ENCODE measurements at places on chromosomes 7 and 10.

DNA sequence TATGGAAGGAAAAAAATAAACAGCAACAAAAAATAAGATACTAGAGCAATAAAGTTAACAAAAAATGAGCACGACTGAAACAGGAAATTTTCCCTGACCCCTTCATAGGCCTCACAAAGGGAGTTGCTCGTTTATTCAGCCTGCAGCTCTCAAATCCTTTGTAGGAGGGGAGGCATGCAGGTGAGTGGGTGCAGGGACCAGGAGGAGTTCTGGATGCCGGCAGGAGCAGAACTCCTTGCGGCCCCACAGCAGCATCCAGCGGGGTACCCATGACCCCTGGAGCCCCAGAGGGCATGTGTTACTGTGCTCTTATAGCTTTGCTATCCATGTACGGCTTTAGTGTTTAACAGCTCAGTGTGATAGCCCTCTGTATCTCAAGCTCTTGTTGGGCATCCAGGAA lies 5.8 kb downstream of the TAS2R39 start:
- no peak for DNase-seq

DNA sequence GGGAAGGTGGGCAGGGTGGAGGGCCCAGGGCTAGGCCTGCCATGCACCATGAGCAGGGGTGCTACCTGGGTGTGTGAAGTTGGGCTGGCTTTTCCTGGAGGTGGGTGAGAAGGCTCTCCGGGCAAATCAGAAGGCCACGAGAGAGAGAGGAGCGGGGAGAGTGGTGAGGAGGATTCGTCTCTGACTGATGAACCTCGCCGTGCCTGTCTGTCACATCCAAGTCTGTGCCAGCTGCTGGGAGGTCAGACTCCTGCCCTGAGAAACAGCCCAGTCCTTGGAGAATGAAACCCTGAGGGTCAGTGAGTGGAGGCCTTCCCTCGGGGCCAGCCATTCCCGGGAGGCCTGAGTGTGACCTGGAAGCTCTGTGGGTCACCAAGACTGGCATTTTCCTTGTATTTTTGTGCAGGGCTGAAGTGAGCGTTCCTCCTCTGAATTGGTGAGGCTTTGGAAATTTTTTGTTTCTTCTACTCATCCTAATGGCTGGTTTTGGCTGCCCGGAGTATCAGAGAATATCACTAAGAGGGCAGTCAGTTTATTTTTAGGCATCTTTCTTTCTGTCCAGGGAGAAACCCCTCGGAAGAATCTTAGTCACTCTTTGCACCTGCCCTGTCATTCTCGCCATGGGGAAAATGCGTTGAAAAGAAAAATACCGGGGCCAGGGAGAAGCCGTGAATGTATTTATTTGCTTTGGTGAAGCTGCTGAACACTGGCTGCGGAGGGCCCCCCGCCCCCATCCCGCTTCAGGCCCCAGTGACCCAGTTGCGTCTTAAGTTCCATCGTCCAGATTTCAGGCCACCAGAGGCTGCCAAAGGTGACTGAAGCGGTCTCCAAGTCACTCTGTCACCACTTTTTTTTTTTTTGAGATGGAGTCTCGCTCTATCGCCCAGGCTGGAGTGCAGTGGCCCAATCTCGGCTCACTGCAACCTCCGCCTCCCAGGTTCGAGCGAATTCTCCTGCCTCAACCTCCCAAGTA lies 6.5 kb upstream of the AP5Z1 start:
- DNase-seq = no peak

DNA sequence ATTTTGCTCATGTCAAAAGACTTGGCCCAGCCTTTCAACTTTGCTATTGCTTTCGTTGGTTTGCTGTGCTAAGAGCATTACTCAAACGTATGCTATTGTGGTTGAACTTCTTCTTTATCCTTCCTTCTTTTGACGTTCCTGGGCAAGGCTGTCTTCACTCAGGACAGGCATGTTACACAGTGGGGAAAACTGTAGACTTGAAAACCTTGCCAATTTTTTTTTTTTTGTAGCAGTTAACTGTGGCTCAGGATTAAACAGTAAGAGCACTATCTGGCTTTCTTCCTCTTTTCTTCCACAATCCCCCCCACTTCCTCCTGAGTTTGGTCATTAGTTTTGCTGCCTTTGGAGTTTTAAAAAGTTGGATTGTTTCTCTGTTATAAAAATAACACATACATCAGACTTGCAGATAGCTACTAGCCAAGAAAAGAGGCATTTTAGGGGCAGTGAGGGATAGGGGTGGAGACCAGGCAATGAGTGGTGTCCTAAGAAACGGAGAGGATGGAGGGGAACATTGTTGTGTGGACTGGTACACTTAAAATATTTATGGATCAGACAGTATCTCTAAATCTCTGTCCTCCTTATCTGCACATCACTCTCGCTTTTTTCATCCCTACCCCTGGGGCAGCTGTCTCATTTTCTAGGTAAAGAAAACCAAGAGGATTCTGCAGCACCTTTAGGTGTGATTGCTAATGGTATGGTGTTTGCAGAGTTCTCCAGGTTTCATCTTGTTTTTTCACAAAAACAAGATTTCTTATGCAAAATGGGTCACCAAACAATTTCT lies 181.7 kb downstream of the LRMDA start:
- DNase-seq = peak; percentile 36

DNA sequence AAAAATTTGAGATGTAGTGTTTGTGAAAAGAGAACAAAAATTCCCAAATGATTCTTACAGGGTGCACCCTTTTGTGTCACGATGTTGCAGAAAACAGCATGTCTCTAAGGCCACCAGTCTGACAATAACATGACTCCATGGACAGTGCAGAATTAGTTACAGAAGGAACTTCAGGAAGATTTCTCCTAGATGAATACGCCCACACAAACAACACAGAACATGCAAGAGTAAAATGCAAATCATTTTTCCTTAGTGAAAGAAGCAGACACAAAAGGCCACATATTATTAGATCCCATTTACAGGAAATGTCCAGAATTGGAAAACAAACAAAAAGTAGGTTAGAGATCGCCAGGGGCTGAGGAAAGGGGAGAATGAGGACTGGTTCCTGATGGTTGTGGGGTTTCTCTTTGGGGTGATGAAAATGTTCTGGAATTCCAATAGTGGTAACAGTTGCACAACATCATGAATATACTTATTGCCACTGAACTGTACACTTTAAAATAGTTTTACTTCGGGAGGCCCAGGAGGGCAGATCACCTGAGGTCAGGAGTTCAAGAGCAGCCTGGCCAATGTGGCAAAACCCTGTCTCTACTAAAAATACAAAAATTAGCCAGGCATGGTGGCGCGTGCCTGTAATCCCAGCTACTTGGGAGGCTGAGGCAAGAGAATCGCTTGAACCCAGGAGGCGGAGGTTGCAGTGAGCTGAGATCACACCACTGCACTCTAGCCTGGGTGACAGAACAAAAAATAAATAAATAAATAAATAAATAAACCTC lies 10.2 kb downstream of the ZC3HAV1 start:
- DNase-seq = peak; percentile 68

GRCh38 chr7:2032876-2033407 lies 199.8 kb downstream of the MAD1L1 start:
- DNase-seq = no peak

DNA sequence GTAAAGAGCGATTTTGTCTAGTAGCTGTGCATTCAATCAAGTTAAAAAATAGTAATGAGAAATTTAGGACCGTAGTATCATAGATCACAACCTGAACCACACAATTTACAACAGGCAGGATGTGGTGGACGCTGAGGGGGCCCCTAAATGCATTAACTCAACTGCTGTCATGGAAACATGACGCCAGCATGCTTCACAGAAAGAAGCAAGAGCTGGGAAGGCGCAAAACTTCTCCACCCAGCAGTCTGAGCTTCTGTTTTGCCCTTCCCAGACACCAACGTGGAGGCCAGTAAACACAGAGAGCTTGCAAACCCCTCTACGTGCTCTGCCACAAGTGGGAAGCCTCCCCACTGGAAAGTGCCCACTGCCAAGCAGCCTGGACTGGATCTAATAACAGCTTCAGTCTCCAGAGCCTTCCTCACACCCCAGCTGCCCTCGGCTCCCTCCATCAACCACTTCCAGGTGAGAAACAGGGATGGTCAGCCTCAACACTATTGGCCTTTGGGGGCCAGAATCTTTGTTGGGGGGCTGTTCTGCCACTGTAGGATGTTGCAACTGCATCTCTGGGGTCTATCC lies 151.8 kb downstream of the SFMBT2 start:
- no peak for DNase-seq

- DNase-seq = no peak
Observed at GRCh38 chr10:8487346-8487745, 432.9 kb downstream of the GATA3 start.

DNA sequence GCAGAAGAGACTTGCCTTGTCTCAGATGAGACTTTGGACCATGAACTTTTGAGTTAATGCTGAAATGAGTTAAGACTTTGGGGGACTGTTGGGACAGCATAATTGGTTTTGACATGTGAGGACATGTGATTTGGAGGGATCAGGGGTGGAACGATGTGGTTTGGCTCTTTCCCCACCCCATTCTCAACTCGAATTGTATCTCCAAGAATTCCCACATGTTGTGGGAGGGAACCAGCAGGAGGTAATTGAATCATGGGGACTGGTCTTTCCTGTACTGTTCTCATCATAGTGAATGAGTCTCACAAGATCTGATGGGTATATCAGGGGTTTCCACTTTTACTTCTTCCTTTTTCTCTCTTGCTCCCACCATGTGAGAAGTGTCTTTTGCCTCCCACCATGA lies 229.7 kb upstream of the KCND2 start:
- DNase-seq = no peak

- peak; percentile 2 for DNase-seq
Observed at GRCh38 chr10:106540645-106541044, 623.9 kb downstream of the SORCS1 start.

DNA sequence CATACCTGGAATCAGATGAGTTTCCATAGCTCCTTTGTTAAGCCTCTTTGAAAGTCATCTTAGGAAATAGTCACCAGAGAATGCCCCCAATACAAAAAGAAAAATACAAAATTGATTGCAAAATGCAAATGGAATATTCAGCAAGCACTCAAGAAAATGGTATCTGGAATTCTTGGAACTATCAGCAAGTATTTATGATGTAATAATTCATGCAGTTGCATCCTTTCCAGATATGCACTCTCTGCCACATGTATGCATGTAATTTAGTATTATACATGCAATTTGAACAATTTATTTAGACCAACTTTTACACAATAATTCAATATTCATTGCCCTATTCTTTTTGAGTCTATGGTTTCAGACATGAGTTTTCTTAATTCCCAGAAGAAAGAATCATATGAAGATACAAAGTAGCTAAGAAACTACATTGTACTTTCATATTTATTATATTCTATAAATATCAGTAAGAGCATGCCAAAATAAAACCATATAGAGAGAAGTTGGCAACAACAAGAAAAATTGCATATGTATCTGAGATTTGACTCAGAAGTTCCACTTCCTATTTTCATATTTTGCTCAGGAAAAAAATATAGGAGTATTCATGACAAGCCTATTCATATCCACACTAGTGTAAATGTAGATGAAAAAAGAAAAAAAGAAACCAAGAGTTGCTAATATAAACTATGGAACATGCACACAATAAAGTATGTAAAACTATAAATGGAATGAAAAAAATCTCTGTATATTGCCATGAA lies 338.5 kb downstream of the SEMA3D start:
- DNase-seq = no peak

- DNase-seq = no peak
Observed at GRCh38 chr10:124695259-124695658, 48.9 kb downstream of the FAM53B start.

DNA sequence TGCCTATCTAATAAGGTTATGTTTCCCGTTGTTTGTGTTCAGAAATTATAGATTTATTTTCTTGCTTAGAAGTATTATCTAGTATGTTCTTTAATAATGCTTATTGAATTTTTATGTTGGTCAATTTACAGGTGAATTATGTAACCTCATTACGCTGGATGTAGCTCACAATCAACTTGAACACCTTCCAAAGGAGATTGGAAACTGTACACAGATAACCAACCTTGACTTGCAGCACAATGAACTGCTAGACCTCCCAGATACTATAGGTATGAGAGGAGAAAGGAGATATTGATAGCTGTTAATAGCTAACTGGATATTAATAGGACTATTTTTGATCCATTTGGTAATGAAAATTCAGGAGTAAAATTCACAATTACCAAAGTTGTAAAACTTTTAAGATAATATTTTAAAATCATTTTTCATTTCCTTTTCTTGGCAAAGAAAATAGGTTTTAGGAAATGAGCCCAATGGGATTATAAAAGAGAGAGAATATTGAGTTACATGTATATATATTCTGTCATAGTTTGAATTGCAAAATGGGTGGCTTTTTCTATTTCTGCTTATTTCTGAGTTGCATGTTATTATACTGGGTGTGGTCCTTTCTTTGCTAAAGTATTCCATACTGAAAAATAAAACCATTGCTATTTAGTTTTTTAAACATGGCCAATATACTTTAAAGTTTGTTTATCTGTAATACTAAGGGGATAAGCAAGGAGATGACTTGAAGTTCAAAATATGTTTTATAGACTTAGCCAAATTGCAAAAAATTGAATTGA lies 66.3 kb downstream of the SHOC2 start:
- DNase-seq = peak; percentile 45

DNA sequence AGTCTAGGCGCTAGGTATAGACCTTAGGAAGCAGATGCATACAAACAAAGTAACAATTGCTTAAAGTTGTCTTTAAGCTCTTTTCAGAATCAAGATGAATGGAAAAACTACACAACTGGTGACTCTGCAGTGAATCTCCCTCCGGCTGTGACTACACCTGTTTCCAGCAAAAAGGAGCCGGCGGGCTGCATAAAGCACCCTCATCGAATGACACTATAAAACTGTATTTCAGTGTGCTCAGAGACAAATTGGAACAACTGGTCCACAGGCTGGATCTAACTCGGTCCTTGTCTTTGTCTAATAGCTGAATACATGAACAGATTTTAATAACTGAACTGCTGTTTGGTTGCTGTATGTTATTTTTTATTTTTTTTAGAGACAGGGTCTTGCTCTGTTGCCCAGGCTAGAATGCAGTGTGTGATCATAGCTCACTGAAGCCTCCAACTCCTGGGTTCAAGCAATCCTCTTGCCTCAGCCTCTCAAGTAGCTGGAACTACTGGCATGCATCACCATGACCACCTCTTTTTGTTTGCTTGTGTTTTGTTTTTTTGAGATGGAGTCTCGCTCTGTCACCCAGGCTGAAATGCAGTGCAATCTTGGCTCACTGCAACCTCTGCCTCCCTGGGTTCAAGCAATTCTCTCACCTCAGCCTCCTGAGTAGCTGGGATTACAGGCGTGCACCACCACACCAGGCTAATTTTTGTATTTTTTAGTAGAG lies 64.2 kb upstream of the SVIL start:
- DNase-seq = no peak

DNA sequence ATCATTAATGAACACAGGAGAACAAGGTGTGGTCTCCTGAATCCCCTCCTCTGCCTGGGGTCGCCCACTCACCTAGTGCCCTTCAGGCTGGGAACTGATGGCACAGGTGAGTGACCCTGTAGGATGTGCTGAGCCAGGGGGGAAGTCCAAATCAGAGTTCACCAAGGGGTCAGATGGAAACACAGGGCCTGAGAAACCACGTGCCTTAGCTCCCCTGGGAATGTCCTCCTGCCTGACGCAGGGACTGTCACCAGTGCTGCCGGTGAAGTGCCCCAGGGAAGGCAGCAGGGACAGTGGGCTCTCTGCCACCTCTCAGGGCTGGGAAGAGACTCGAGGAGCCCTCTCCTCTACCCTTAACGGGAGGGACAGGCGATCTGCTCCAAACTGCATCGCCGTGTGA lies 5.8 kb upstream of the PYROXD2 start:
- no peak for DNase-seq
